T-helper 2 cell treated with Interferon-gamma antibody and Interleukin-4, amounts not matched to agents 5 μg/mL and 100 μg/mL, for 36 hours (primary cell): ENCODE measurements at places on chromosomes 7 and 10.
A peak's percentile ranks its signal among the peaks of the same experiment; 100 is the strongest.

GRCh38 chr7:100598425-100598824 is 3.7 kb upstream of the PCOLCE start:
- H3K36me3 ChIP-seq = no peaks in the 10 kb centered on the region
- no peak for DNase-seq
- H3K4me1 ChIP-seq = peaks cover 4% of the 10 kb centered on the region
- no peak overlapping the region for H3K27ac ChIP-seq
- H3K27me3 ChIP-seq = no peaks in the 10 kb centered on the region
- no peak overlapping the region for H3K4me3 ChIP-seq

DNA sequence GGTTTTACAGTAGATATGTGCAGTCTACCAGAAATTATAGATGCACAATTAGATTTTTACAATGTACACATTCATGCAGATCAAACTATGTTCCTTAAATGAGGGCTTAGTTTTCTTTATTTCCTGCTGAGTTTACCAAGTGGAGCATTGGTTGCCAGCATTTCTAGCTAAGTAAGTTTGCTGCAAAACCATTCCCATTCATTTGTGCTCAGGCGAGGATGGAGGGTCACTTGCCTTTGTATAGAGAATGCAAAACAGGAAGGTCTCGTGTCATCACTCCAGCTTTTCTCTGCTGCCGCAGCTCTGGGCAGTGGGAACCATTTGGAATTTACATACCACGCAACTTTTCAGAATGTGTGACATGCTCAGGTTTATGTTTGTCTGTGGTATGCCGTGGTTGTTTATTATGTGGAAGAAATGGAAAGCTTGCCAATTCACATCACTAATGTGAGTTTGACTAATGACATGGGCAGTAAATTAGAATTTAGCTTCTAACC is 198.6 kb downstream of the TRIL start:
- H3K36me3 ChIP-seq = no peaks in the 10 kb centered on the region
- no peak for DNase-seq
- H3K4me1 ChIP-seq = no peaks in the 10 kb centered on the region
- H3K4me3 ChIP-seq = no peak overlapping the region

DNA sequence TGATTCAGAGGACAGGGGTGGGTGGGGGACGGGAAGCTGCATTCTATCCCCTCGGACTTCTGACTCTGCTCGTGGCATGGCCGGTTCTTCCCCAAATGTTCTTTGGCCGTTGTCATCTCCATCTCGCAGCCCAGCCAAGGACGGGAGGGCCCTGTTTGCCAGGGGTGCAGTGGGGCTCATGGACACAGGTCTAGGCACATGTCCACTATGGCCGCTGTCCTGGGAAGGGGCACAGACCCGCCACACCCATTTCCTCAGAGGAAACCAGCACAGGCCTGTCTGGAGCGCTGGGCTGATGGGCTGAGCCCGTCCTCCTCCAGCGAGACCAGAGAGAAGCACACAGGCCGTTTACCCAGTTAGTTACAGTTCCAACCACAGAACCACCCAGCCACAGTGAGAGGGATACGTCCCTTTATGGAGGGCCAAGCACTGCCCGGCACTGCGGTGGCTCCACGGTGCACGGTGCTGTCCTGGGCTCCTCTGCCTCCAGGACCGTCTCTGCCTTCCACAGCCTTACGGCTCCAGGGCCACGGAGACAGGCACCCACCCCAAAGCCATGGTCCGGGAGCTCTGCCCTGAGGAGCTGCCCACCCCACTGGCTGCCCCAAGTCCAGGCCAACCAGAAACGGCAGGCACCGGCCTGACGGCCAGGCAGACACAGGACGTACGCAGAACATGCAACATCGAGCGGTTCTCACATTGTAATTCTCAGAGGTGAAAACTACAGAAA is 20.2 kb downstream of the DPYSL4 start:
- no peaks in the 10 kb centered on the region for H3K4me1 ChIP-seq
- H3K36me3 ChIP-seq = no peaks in the 10 kb centered on the region
- no peak overlapping the region for H3K27ac ChIP-seq

DNA sequence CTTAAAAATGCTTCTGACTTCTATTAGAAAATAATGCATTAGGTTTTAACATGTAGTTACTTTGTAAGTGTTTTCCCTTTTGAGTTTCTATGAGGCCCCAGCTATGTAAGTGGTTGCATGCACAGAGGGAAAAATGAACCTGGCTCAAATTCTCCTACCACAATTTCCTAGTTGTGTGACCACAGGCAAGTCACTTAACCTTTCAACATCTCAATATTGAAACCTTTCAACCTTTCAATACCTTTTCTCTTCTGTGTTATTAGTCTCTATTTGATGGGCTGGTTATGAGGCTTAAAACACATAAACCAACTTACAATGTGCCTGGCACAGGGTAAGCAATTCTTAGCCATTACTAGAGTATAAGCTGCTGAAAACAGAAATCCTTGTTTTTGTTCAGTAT is 203.0 kb downstream of the KCND2 start:
- no peaks in the 10 kb centered on the region for H3K27me3 ChIP-seq
- no peak for DNase-seq
- no peak overlapping the region for H3K4me3 ChIP-seq
- H3K36me3 ChIP-seq = no peaks in the 10 kb centered on the region

- H3K4me1 ChIP-seq = peaks cover 39% of the 10 kb centered on the region
- peak; percentile 54 for DNase-seq
- H3K27me3 ChIP-seq = no peaks in the 10 kb centered on the region
- peaks cover 17% of the 10 kb centered on the region for H3K36me3 ChIP-seq
- H3K4me3 ChIP-seq = peak overlapping the region; percentile 89
Observed at GRCh38 chr7:128405471-128406313, 4.1 kb downstream of the IMPDH1 start.

- H3K27ac ChIP-seq = no peak overlapping the region
- no peaks in the 10 kb centered on the region for H3K27me3 ChIP-seq
- no peaks in the 10 kb centered on the region for H3K4me1 ChIP-seq
- no peak for DNase-seq
Observed at GRCh38 chr7:66700633-66701131, 39.9 kb upstream of the RABGEF1 start.
